ENCODE measurements at places on chromosomes 4 and X. TPM values are rescaled to one million over a fixed set of nuclear protein-coding genes. Genes with fewer than 3 reads are reported as not detected.

DNA sequence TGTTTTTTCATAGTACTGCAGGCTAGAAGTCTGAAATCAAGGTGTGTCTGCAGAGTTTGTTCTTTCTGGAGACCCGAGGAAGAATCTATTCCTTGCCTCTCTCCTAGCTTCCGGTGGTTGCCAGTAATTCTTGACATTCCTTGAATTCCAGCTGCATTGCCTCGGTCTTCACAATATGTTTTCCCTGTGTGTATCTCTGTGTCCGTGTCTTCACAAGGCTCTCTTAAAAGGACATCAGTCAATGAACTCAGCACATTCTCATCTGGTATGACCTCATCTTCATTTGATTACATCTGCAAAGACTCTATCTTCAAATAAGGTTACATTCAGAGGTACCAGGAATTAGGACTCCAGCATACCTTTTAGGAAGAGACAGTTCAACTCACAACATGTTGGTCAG, 163.4 kb downstream of the BANK1 start:
- no peak for DNase-seq

GRCh38 chrX:45009371-45010000, 136.5 kb downstream of the KDM6A start:
- no peak for DNase-seq

DNA sequence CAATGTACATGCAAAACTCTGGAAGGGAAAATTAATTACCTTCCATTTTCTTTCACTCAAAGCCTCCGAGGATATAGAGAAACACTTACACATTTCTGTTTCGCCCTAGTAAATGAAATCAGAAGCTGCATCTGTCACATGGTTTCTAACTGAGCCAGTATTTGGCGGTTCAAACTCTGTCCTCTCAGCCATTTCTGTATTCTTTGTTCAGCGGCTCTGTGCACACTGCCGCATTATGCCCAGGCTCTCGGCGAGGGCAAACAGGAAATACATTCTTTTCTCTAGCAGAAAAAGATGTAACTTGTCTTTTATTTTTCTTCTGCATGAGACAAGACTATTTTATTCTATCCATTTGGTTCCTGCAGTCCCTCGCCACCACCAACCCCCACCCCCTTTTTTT, 71.4 kb upstream of the GPM6B start:
- no peak for DNase-seq

- DNase-seq = no peak
Measured at GRCh38 chr4:139438141-139438540, 15.8 kb upstream of the RAB33B start.

DNA sequence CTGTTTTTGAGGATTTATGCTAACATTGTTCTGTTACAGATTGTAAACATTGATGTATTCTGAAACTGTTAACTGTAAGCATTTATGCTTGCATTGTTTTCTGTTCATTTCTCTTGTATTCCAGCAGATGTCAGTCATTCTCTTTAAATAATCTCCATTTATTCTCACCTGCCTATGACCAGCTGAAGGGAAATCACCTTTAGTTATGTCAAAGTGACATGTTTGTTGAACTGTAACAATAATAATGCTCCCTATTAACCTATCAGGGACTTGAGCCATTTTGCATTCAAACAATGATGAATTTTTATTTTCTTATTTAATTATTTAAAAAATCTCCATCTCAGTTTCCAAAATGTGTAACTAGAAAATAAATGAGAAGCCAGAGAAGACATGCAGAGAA, 58.0 kb downstream of the SPCS3 start:
- peak; percentile 50 for DNase-seq

- DNase-seq = no peak
Measured at GRCh38 chr4:84145176-84145575, 353.9 kb downstream of the NKX6-1 start.

Gene DSPP
- not detected for total RNA-seq

DNA sequence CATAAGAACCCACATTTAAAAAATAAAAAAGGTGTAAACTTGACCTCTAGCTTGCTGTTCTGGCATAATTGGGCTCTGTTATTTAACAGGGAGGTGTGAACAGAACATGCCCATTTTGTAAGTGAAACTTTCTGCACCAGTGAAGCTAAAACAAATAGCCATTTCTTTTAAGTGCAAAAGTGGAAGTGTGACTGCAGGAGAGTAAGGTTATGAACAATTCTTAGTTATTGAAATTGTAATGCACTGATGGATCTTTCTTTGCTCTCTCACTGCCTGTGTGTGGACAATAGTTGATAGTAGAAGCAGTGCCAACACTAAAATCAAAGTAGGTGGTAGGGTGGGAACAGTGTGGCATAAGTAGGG, 12.6 kb downstream of the P2RY10 start:
- no peak for DNase-seq

DNA sequence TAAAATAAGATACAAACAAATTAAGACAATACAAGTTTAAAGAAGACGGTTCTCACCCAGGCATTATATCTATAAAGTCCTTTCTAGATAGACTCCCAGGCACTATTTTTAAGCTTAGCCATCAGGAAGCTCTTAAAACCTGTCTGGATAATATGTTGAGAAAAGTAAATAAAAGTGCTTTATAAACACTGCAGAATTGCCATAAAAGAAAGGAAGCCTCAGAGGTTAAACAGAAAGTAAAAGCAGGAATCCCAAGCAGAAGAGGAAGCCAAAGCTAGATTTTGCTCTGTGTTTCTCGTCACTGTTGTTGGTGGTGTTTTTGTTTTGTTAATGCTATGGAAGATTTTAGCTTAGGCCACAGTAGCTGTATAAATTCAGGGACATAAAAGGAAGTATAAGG, 1267.3 kb downstream of the PCDH19 start:
- no peak for DNase-seq

GRCh38 chrX:123121241-123121640, 62.8 kb upstream of the GRIA3 start:
- DNase-seq = no peak

DNA sequence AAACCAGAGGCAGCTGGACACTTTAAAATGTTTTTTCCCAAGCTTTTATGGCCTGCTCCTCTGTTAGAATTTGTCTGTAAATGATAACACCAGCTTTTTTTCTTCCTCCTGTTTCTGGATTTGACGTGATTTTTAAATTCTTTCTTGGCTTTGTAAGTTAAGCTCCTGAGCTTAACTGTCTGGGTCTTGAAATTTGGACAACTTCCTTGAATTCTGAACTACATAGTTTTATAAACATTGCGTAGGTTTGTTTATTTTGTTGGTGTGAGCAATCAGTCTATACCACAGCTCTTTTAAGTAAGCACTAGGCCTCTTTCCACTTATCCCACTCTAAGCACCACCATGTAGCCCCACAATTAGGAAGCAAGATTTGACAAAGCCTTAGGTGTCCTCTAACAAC, 144.4 kb upstream of the GUCY1A1 start:
- no peak for DNase-seq

DNA sequence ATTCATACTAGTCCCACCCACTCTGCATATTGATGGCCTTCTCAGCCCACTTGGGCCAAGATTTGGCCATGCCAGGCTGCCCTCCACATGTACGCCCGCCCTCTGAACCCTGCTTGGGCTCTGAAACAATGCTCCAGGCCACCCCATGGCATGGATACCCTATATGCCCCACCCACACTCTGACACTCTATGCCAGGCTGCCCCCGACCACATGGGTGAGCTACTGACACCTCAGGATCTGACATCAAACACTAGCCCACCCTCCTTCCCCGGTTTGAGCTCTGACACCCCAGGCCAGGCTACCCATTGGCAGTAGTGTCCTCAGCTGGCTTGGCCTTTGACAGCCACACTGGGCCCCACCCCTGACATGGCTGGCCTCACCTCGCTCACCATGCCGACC, 69.5 kb downstream of the HPRT1 start:
- no peak for DNase-seq

Gene GSX2
- not detected for total RNA-seq

GRCh38 chrX:40132751-40133150, 35.0 kb upstream of the BCOR start:
- DNase-seq = peak; percentile 69

GRCh38 chr4:184450045-184450444, 24.3 kb downstream of the IRF2 start:
- DNase-seq = peak; percentile 52

Gene S100P
- not detected for total RNA-seq

- DNase-seq = no peak
Measured at GRCh38 chrX:33171041-33171440, 40.3 kb downstream of the DMD start.

DNA sequence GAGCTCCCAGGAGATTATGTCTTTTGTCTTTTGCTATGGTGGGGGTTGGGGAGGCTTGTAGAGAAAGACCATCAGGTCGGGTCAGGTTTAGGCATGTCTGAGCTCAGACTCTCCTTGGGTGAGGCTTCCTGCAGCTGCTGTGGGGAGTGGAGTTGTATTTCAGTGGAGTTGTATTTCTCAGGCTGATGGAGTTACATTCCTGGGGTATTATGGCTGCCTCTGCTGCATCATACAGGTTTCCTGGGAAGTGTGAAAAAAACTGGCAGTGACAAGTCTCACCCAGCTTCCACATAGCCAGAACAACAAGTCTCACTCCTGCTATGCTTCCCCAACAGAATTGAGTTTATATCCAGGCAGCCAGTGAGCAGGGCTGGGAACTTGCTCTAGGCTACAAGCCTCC, 119.3 kb downstream of the VSIG4 start:
- no peak for DNase-seq

DNA sequence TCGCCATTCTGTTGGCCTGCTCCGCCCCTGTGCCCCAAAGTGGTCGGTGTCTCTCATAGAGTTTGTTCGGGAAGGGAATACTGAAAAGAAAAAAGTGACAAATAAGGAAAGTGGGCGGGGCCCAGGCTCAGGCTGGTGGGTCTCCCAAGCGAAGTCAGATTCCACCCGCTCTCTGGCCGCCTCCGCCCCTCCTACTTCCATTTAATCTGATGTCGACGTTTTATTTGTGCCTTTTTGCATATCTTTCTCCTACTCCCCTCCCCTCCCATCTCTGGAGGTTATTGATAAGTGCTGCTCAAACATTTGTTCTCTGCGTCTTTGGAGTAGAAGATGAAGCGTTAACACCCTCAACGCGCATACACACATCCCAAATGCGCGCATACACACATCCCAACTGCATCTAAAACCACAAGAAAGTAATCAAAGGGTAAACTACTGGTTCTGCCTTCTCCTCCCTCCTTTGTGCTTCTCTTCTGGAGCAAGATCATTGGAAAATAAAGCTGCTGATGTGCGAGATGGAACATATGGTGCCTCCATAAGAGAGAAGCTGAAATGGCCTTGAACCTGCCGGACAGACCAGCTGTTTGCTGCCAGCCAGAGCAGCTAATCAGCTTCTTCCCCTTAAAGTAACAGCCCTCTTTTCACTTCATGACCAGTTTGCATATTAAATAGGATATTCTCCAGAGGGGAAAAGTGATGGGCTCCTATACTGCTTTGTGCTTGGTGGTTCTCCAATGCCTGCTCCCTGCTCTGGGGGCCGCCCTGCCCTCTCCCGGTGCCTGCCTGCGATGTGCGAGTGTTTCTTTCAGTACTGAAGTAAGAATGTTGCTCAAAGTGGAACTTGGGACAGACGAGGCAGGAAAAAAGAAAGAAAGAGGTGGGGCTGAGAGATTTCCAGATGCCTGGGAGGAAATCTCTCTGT, 3.1 kb downstream of the MAMLD1 start:
- DNase-seq = peak; percentile 56

- no peak for DNase-seq
Measured at GRCh38 chrX:154430479-154430878, 2.0 kb downstream of the ATP6AP1 start.

Gene HTN1
- total RNA-seq = 0.26 TPM

- no peak for DNase-seq
Measured at GRCh38 chr4:75623026-75623425, 7.3 kb downstream of the CDKL2 start.

Gene COL25A1
- total RNA-seq = 0.13 TPM

DNA sequence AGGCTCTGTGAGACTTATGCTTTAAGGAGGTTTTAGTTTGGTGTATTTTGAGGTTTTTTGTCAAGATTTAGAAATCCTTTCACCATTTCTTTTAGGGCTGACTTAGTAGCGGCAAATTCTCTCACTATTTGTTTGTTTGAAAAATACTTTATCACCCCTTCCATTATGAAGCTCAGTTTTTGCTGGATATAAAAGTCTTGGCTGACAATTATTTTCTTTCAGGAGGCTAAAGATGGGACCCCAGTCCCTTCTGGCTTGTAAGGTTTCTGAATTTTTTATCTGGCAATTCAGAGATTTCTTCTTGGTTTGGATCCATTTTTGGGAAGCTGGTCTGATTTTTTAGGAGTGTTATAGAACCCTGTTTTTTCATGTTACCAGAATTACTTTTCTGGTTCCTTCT, 88.5 kb downstream of the ACTRT1 start:
- DNase-seq = no peak

All from dermis microvascular lymphatic vessel endothelial cell (primary cell).